ENCODE measurements at places on chromosomes 3 and 15.

GRCh38 chr3:10533737-10534023 is 28.3 kb upstream of the ATP2B2 start:
- DNase-seq = no peak

DNA sequence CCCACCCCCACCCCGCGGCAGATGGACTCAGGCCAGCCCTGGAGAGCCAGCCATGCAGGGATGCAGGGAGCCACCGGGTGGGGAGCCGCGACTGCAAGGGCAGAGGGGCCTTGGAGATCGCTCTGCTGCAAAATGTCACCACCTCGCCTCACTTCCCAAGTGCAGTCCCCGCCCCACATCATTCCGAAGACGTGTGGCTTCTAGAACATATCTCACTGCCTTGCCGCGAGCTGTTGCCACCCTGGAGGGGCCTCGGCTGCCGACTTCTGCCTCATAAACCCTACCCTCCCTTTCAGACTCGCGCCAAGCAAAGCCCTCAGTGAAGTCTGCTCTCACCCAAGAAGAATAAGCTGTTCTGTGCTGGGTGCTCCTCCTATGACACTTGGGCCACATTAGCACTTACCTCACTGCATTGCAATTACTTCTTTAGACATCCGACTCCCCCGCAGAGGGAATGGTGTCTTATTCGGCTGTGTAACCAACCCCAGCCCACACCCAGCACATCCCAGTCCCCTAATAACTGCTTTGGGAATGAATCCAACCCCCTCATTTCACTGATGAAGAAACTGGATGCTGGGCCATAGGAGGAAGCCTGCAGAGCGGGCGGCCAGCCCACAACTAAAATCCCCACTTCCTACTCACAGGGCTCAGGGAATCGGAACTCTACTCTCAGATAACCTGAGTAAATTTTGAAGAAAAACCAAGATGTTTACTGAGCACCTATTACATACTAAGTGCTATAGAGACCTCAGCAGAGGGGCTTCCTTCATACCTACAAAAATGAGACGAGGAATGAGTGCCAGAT is 8.6 kb downstream of the TLE3 start:
- DNase-seq = no peak

DNA sequence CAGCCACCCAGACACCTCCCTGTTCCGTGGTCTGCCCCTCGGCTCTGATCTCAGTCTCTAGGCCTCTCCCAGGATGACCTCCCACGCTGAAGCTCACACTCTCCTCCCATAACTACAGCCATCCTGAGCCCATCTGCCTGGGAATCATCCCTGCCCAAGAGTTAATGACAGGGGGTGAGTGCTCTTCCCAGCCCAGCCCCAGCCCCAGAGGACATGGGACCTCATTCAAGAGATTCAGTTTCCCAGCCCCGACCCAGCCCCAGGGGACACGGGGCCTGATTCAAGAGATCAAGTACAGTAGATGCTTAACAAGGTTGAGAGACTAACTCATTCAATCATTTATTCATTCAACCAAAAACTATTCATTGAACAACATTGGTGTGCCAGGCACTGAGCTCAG is 272.0 kb downstream of the XXYLT1 start:
- DNase-seq = no peak

DNA sequence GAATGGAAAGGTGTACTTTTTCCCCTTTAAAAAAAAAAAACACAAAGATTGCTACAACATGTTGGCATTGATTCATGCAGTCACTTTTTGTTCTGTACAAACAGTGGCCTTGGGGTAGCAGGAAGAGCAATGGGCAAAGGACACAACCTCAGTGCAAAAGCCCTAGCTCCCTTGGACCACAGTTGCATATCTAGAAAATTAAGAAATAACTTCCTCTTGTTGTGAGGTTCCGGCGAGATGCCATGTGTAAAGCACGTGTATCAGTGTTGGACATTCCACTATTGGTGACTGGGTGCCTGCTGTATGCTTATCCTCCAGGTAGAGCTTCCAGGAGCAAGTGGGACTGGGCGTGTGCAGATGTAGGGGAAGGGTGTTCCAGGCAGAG is 164.5 kb downstream of the THSD4 start:
- DNase-seq = no peak

GRCh38 chr3:195462308-195462610 is 19.4 kb upstream of the ACAP2 start:
- DNase-seq = no peak

- DNase-seq = no peak
Observed at GRCh38 chr3:53675942-53676341, 170.3 kb downstream of the CHDH start.

DNA sequence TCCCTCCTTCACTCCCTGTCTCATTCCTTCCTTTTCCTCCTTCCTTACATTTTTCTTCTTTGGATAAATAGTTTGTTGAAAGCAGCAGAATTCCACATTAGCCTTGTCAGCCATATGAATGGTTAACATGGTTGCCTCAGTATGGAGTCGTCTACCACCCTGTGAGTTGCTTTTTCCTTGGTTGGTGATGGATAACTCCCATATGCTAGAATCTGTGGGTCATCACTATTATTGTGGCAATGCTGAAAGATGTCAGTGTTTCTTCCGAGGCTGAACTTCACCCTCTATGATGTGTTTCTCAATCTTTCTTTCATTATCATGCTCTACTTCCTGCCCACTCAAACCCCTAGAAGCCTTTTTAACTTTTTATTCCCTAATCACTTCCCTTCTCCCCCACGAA is 481.8 kb upstream of the KCNMB2 start:
- DNase-seq = no peak

DNA sequence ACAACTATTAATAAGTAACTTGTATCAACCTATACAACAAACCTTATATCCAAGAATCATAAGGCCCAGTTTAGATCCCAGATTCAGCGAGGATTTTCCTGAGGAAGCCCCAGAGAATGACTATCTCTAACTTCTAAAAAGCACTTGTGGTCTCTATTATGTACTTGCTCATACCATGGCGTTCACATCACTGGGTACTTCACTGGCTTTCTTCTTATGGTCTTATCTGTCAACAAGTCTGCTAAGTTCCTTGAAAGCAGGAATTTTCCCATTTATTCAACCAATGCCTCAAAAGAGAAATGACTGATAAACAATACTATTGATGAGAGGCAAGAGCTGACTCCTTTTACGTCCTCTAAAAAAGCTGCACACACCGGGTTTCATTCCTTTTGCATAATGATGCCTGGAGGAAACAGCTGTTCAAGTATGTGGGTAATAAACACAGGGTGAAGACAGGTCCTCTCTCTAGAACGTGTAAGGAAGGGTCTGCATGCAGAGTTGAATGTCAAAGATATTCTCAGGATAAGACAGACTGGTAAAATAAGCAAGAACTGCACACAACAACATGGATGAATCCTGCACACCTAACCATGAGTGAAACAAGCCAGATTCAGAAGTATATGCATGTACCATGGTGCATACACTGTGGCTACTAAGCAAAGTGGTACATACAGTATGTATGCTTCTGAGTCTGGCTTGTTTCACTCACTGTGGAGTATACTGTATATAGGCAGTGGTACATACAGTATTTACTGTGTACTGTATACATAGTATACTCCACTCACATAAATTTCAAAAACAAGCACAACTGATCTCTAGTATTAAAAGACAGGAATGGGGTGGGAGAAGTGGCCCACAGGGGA is 408.7 kb downstream of the SHQ1 start:
- no peak for DNase-seq

GRCh38 chr15:101490922-101491733 is 1.6 kb upstream of the PCSK6 start:
- no peak for DNase-seq

Data from natural killer cell (primary cell).